H4 (cell line): ENCODE measurements at places on chromosomes 12 and 14.

- no peak for DNase-seq
Measured at GRCh38 chr14:104267895-104268294, 129.5 kb downstream of the KIF26A start.

- DNase-seq = no peak
Measured at GRCh38 chr14:42420071-42420470, 813.4 kb downstream of the LRFN5 start.

DNA sequence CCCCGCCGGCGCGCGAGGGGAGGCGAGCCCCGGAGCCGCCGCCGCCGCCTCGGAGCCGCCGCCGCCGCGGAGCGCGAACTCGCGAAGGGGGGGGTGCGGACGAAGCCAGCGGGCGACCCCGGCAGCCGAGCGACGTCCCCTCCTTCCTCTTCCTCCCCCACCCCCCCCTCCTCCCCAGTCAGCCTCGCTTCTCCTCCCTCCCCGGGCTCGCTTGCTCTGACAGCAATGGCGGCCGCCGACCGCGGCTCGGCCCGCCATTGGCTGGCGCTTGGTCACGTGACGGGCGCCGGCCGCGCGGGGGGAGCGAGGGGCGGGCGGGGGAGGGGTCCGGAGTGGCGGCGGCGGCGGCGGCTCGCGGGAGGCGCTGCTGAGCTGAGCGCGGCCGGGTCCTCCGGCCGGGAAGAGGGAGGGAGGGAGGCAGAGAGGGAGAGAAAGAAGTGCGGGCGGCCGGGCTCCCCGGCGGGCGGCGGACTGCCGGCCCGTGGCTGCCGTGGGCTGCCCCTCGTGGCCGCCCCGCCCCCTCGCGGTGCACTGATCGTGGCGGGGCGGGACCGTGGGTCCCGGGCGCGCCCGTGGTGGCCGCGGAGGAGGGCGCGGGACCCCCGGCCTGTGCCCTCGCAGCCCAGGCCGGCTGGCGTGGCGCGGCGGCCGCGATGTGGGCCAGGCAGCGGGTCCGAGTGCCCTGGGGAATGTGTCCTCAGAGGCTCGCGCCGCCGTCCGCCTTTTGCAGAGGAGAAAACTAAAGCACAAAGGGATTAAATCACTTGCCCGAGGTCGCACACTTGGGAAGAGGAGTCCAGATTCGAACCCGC is at the start of gene MED13L:
TSS of gene MED13L (minus strand) at position 227 of the 812 bp plus-strand sequence. CDS start 562 bp downstream, outside the sequence.
- peak; percentile 72 for DNase-seq

GRCh38 chr14:66000766-66001165 is 485.4 kb upstream of the CCDC196 start:
- no peak for DNase-seq

GRCh38 chr12:53005215-53005985 is 856 bp upstream of the EIF4B start:
- no peak for DNase-seq

- no peak for DNase-seq
Measured at GRCh38 chr12:54341378-54342300, 16.7 kb downstream of the COPZ1 start.

DNA sequence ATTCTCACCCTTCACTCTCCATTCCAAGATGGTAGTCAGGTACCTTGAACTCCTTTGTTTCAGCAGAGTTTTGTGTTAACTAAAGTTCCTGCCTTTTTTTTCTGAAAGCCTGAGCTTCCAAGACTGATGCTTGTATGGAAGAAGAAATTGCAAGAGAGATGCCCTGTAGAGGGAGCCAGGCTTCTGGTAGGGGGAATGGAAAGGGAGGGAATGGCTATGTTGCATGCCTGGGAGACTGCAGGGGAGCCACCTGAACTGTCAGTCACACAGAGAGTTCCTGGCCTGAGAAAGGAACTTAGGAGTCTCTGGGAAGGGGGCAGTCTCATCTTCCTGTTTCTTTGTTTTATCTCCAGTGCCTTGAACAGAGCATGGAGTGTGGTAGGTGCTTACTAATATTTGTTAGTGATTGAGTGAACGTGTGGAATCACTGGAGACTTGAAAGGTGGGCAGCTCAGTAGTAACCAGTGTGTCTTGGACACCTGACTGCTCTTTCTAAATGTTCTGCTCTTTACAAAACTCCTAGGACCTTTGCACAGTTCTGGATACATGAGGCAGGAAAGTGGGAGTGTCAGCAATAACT is 132.2 kb downstream of the ANO4 start:
- peak; percentile 42 for DNase-seq

- no peak for DNase-seq
Measured at GRCh38 chr12:104682790-104683279, 226.1 kb downstream of the CHST11 start.

- no peak for DNase-seq
Measured at GRCh38 chr14:75559045-75559444, 19.4 kb upstream of the FLVCR2 start.

GRCh38 chr12:116366824-116367223 is 89.3 kb upstream of the MED13L start:
- DNase-seq = no peak

GRCh38 chr14:52315355-52315718 is 1.2 kb downstream of the PTGER2 start:
- DNase-seq = no peak

DNA sequence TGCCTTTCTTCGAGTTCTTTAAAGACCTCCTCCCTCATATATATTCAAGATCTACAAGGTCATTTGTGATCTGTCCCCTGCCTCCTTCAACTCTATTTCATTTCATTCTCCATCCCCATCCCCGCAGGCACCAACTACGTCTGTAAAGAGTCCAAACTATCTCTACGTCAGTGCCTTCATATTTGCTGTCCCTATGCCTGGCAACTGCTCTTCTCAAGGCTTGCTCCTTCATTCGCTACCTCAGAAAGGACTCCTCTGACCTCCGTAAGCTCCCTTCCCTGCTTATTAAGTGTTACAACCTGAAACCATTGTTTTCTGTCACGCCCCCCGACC is 650 bp downstream of the LLPH start:
- DNase-seq = no peak

DNA sequence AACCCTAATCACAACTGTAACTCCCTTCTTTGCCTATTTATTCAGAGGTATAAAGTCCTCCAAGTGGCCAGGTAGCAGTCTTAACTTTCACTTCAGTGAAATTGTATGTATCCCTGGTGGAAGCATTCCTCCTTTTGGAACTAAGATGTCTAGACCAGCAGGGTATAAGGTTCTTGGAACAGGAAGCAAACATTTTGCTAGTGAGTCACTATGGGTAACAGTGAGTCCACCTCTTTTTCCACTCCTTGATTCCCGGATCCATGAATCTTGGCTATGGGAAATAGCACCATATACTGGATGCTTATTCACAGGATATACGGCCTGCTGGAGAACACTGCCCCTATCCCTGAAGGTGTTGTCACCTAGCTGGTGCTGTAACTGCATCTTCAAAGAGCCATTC is 80.2 kb downstream of the KCNA5 start:
- peak; percentile 12 for DNase-seq

- peak; percentile 97 for DNase-seq
Measured at GRCh38 chr12:95204141-95204866, 13.0 kb downstream of the FGD6 start.

- no peak for DNase-seq
Measured at GRCh38 chr12:118371321-118372282, 1.1 kb downstream of the TAOK3 start.

DNA sequence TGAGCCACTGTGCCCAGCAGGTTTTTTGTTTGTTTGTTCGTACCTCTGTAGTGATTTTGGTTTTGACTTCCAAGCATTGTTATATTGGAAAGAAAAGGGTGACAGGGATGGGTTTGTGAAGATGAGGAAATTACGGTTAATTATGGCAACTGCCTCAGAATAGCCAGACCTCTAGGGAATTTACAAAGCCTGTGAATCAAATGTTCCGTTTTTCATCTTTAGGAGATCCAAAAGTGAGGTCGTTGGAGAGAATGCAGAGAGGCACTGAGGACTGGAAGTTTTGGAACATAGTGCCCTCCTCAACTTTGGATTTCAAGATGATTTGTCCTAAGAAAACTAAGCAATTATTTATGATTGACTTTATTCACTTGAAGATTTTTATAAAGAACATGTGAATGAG is 54.5 kb upstream of the EVL start:
- DNase-seq = no peak

DNA sequence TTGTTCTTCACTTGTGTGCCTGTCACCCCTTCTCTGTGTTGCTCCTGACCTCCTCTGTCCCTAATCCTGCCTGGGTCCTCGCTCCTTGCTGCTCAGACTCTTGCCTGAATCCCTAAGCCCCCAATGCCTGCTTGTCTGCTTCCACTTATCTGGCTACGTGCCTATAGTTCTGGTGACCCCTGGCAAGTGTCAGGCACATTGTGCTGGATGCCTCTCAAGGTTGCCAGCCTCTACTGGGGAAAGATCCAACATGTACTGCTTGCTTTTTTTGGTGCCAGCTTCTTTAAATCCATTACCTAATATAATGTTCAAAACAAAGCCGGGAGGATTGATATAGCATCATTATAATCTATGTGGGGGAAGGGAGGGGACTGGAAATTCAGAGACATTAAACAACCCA is 448.0 kb upstream of the CCDC196 start:
- DNase-seq = no peak

DNA sequence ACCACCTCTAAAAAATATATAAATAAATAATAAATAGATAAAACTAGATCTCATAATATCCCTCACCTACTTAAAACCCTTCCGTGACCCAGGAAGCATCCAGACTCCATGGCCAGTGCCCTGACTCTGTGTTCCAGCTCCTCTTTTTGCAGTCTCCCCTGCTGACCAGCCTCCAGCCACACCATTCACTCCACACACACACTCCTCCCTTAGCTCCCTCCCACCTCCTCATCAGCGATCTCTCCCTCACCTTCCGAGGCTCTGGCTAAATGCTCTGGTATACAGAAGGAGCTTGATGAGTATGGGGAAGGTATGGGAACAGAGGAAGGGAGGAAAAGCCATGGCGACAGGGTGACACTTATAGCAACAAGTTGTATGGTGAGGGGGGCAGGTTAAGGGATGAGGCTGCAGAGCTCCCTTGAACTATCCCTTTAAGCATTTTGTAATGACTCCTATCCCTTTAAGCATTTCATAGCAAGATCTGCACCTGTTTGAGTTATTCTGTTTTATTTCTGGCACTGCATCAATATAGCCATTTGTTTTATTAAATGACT is 26.1 kb upstream of the EIF4B start:
- no peak for DNase-seq

DNA sequence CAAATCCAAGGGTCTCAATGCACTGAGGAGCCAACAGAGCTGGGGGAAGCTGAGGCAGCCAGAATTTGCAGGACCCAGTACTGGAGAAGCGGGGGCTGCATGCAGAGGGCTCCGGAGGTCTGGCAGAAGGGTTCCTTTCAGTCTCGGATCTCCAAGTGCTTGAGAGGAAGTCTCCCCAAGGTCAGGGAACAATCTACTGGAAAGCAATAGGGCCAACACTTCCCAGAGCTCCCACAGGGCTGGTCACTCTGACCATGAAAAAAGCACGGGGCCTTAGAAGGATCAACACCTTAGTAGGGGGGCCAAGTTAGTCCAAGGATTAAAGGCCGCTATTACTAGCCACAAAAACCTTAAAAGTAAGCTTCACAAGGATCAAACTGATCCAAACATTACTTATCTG is 31.7 kb downstream of the SPPL3 start:
- DNase-seq = no peak

DNA sequence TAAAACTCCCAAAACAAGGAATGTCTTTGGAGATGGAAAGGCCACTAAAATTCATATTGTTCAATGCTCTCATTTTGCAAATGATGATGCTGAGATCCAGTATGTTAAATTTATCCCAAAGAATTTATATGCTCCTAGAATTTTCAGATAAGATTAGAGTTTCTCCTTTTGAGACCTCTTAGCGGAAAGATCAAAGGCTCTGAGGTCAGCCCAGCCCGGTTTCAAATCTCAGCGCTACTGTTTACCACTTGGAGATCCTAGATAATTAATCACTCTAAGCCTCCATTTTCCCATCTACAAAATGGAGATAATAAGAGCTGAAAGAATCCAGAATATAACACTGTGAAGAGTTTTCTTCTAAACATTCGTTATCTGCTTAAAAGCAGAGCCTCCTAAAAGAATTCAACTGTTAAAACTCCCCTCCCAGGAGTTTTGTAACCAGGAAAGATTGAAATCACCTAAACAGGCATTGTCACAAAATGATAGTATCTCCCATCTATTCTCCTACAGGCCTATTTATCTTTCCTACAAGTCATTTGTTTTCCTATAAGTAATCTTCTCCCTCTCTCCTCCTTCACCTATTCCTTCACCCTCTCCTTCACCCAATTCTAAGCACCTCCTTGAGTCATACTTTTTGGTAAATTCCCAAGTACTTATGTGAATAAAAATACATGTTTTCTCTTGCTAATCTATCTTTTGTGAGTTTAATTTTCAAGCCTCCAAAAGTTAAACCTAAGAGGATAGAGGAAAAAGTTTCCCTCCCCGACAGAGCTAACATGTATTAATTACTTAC is 16.7 kb downstream of the DUSP6 start:
- DNase-seq = no peak

DNA sequence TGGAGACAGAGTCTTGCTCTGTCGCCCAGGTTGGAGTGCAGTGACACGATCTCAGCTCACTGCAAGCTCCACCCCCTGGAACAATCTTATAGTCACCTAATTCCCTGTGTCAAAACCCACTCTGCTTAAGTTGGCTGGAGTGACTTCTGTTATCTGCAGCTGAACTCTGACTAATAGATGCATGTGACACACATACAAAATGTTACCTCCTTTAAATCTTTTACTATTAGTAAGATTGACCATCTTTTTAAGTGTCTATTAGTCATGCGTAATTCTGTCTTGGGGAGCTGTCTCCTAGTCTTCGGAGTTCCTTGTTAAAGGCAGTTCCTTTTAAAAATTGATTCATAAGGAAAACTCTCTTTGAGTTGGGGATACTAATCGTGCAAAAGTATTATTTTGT is 7.4 kb downstream of the IFI27L1 start:
- no peak for DNase-seq

DNA sequence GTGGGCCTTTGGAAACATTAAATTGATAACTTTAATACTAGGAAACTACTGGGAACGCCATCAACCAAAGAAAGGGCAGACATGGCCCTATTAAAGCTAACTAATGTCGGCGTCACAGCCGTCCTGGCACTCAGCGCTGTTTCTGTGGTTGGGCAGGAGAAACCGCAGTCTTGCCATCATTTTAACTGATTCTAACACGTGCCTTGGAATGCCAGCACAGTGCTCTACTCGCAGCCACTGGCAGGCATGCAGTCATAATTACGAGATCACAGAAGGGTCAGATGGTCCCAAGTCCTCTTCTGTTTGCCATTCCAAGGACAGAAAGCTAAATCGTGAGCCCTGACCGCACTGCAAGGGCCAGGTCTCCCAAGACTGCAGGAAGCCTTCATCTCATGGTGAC is 75.2 kb downstream of the RIMBP2 start:
- DNase-seq = peak; percentile 16

DNA sequence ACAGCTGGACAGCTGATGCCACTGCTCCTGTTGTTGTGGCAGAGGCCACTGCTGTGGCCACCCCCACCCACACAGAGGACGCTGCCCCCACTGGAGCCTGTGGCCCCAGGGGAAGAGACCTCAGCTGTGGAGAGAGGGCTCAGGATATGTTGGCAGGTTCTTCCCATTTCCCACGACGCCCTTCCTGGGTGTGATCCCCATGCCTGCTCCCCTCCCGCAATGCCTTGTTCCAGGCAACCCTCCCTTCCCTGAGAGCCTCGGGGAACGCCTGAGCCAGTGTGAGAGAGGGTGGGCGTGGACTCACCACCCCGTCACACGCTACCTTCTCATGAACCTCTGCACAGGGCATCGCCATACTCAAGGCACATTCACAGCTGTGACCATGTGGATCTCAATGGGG is 5.7 kb upstream of the KRT82 start:
- DNase-seq = no peak

GRCh38 chr14:61322011-61322798 is 826 bp downstream of the PRKCH start:
- DNase-seq = no peak

GRCh38 chr12:80018119-80018518 is 81.2 kb upstream of the OTOGL start:
- DNase-seq = no peak
